ENCODE measurements at places on chromosomes 5 and 9.
A peak's percentile ranks its signal among the peaks of the same experiment; 100 is the strongest.

GRCh38 chr5:165201771-165202518 lies 1696.5 kb downstream of the MAT2B start:
- no peak for DNase-seq

DNA sequence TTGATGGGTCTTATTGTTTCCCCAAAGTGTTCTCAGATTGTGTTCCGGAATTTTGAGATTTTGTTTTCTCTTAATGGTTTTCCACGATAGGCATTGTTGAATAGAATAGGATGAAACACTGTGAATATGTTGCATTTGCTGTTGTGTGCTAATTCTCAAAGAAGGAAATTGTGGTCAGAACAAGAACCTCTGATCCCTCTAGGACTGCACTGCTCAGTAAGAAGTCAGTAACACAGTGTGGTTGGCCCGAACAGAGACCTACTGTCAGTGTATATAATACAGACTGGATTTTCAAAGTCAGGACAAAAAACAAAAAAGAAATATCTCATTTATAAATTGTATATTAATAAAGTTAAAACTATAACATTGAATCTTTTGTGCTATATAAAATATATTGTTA lies 494.8 kb downstream of the MAT2B start:
- DNase-seq, result no peak

- no peak for DNase-seq
Measured at GRCh38 chr9:77435688-77436087, 212.4 kb downstream of the GNA14 start.

- no peak for DNase-seq
Measured at GRCh38 chr5:1380011-1380817, 35.3 kb upstream of the CLPTM1L start.

- DNase-seq, result no peak
Measured at GRCh38 chr5:133947431-133947841, 21.0 kb downstream of the C5orf15 start.

GRCh38 chr5:123605822-123606221 lies 93.8 kb downstream of the CSNK1G3 start:
- DNase-seq, result no peak

- DNase-seq, result peak; percentile 89
Measured at GRCh38 chr5:102857076-102857818, 102.1 kb downstream of the PAM start.

DNA sequence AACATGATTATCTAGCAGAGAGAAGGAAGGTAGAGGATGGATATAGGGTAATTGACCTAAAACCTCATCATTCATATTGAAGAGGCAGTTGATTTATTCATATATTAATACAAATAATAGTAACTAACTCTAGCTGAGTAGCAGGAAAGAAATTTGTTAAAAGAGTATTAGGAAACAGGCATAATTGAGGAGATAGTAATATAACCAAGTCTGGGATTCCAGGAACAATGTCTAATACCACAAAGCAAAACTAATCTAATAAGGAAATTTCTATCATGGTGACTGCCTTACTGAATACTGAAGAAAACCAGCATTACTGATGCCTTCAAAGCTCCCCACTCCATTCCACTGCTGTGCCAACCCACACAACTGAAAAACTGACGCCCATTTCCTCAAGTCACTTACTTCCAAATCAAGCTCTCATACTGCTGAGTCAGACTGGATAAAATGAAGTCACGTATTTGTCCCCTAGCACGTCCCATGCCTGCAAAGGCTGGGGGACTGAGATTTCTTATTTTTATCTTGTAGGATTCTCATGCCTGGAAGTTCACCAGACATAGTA lies 153.9 kb downstream of the SMC2 start:
- no peak for DNase-seq

DNA sequence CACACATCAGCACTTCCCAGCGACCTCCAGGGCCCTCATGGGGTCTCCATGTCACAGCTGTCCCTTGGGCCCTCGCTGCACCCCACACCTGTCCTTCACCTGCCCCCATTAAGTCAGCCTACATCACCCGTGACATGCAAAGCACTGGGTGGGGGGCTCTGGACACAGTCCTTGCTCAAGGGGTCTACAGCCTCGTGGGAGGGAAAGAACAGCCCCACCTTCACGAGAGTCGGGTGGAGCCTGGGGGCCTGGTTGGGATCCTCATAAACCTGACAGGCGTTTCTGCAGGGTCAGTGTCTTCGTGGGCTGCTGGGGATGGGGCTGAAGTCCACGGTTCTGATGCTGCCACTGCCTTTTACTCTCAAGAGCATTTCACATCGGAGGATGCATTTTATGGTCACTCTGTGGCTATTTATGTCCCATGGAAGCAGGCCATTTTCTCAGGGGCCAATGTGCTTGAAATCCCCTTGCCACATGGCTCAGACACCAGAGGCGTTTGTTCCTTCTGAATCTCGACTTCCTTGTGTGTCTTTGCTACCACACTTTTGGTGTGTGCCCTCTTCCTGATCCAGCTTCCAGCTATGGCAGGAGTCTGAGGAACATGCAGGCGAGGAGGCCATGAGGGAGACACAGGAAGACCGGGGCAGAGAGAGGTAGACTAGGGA lies at the start of gene OR2V1:
OR2V1 (minus strand) TSS at position 338 of the 665 bp plus-strand sequence. CDS start 5,865 bp downstream, outside the sequence.
- no peak for DNase-seq

DNA sequence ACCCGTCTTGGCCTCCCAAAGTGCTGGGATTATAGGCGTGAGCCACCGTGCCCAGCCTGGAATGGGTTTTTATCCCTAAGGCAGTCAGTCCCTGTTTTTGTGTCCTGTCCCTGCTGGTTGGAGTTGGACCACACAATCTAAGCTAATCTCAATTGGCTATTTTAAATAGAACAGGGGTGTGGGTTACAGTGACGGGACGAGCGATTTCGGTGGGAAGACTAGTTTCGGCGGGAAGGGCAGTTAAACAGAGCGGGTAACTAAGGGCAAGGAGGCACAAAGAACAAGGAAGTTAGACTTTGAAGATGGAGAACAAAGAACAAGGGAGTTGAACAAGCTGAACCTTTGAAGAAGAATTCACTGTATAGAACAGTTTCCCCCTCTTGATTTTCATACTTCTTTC lies 1.4 kb downstream of the GTF3C5 start:
- DNase-seq, result no peak
